ENCODE measurements at places on chromosomes 7 and 10.

DNA sequence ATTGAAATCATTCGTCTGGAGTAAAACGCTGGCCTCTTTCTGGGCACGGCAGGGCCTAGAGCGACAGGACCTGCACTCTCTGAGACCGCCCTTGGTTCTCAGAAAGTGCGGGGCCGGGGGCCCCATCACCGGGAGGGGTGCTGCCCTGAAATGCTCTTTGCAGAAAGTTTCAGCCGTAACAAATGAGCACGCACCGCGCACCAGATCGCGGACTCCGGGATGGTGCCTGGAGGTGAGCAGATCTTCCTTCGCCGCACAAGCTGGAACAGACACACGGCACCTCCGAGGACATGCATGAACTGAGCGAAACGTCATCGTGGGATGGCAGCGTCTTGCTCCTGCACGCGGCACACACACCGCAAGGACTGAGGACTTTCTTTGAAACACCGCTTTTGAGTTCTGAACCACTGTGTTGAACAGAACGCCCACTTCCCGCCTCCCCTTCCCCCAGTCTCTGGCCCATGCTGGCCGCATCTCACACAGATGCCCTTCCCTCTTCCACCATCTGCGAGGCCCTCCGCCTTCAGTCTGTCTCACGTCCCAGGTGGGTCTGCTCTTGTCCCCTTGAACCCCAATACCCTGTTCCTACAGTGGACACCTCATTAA, 538.7 kb upstream of the MGMT start:
- DNase-seq, result no peak

- no peak for DNase-seq
Measured at GRCh38 chr7:141646826-141647480, 55.0 kb downstream of the DENND11 start.

GRCh38 chr7:116501425-116502167, 2.1 kb downstream of the CAV2 start:
- DNase-seq, result no peak

GRCh38 chr10:46518028-46518725, 38.3 kb downstream of the GPRIN2 start:
- DNase-seq, result no peak

DNA sequence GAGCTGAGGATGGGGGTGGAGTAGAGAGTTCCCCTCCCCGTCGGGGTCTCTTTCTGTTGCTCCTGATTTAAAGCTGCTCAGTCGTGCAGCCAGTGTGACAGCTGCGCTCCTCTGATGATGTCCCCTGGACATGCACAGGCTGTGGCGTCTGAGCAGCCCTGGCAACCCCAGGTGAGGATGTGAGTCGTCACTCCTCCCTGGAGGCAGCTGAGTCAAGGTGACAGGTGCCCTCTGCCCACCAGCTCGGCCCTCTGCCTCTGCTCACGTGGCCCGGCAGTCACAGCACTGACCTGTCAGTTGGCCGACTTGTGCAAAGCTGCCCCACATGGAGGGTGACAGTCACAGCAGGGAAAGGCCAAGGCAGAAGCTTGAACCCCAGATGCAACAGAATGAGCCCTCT, 33.9 kb downstream of the ANXA8 start:
- DNase-seq, result no peak

GRCh38 chr10:119786117-119786769, 60.4 kb downstream of the INPP5F start:
- no peak for DNase-seq

DNA sequence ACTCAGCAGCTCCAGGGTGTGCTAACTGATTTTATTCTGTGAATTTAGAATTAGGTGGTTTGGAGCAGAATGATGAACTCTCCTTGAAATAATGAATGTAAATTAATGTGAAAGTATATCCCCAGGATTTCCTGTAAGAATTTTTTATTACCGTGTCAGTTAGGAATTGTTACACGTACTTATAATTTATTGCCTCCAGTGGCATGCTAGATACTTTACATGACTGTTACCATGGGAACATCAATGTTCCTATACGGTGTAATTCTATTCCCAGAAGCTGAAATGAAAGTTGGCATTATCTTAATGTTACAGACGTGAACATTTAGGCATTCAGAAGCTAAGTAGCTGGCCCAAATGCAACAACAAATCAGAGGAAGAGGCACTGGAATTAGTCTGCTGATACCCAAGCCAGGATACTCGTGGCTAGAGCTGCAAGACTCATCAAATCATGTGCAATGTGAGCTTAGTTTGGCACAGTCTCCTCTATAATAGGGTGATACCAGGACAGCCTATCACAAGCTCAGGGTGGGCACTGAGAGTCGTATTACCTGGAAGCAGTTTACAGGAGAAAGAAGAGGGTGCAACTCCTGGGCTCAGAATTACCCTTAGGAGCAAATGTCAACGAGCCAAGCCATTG, 30.0 kb upstream of the PRKAR2B start:
- no peak for DNase-seq

- DNase-seq, result no peak
Measured at GRCh38 chr7:141466151-141466904, 84.9 kb upstream of the AGK start.

DNA sequence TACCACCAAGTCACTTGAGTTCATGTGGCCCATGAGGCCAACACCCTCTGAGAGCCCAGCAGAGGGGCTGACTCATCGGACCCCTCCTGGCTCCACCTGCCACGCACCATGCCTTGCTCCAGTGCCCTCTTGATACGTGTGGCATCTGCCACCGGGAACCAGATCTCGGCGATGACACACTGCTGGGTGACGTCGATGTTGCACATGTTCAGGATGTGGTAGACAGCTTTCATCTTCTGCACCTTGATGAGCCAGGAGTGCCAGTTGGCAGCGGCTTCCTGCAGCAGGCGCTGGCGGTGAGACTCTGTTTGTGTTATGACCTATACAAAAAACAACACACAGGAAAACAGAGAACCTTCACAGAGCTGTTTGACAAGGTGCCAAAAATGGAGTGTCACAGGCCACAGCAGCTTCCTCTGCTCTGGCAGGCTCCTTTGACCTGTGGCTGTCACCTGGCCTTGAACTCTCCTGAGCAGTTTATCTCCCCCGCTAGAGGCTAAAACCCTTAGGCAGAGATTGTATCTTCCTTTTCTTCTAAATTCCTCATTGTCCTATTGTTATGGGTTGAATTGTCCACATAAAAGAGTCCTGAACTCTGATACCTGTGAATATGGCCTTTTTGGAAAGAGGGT, 45.2 kb upstream of the TMEM213 start:
- DNase-seq, result no peak

GRCh38 chr7:148286150-148286549, 304.4 kb upstream of the C7orf33 start:
- no peak for DNase-seq

- DNase-seq, result no peak
Measured at GRCh38 chr7:72127136-72127535, 285.0 kb downstream of the CALN1 start.

DNA sequence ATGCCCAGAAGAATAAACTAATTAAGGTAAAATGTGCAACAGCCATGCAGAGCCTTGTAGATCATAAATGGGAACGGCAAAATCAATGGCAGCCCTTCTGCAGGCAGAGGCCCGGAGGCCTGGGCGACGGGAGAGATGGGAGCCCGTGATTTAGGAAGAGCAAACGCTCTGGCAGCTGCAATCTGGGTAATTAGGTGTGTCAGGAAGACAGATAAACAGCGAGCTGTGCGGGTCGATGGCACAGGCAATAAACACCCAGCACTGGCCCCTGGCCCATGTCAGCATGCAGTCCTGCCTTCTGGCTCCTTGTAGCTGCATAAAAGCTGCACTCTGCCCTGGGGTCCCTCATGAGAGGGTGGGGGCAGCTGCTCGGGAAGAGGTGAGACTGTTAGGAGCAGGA, 78.0 kb downstream of the GOLGA7B start:
- DNase-seq, result no peak

DNA sequence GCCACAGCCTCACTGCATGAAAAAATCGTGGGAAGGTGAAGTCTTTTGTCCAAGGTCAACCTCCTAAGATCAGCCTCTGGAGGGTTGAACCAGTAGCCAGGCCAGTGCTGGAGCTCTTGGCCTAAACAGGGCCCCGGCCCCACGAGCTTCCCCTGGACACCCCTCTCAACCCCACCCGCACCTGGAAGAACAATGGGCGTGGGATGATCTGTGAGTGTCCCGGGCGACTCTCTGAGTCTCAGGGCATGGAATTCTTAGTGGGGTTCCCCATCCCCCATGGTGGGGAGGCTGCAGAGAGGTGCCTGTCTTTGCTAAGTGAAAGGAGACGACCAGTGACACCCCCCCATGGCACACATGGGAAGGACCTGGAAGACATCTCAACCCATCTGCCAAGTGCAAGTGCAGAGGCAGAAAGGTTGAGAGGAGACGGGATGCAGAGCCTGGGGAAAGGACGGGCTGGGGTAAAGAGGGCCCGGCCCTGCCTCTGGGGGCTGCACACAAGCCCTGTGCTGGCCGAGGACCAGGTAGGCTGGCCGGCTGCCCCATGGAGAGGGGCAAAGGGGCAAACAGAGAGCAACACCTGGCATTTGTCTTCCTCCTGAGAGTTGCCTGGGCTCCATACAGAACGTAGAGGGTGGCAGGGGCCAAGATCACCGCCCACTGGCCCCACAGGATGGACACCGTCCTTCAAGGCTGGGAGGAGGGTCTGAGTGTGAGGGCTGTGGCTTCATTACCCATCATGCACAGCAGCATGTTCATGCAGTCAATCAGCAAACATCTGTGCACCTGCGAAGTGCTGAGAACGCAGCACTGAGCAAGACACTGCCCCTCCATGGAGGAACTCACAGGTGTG, 163.0 kb upstream of the PPP2R2D start:
- DNase-seq, result no peak

DNA sequence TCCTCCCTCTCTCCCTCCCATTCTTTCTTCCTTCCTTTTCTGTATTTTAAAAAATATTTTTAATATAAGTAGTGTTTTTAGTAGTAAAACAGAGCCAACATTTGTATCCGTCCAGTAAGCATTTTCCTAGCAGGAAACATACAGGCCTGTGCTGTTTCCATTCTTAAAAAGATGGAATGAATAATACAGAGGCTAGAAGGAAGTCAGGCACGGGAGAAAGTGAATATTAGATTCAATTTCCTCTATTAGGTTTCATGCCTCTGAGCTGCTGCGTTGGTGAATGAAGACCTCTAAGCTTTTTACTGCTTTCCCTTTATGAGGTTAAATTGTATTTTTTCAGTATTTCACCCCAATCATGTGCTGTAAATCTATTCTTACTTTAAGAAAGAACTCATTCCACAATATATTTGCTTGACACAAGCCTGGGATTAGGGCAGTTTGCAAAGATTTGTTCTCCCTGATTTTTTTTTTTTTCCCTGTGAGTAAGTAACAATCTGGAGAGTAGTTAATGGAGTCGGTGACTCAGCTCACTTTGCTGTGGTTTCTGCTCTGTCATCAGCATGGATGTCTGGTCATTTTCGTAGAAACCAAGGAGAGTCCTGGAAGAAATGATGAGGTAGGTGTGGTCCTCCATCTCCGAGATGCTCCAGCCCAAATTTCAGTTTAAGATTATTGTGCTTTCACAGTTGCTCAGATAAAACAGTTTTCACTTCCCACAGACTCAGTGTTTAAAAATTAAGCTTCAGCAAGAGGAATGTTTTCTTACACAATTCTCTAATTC, 76.1 kb upstream of the PITRM1 start:
- DNase-seq, result peak; percentile 78

GRCh38 chr7:127838816-127839415, 186.9 kb downstream of the SND1 start:
- no peak for DNase-seq

DNA sequence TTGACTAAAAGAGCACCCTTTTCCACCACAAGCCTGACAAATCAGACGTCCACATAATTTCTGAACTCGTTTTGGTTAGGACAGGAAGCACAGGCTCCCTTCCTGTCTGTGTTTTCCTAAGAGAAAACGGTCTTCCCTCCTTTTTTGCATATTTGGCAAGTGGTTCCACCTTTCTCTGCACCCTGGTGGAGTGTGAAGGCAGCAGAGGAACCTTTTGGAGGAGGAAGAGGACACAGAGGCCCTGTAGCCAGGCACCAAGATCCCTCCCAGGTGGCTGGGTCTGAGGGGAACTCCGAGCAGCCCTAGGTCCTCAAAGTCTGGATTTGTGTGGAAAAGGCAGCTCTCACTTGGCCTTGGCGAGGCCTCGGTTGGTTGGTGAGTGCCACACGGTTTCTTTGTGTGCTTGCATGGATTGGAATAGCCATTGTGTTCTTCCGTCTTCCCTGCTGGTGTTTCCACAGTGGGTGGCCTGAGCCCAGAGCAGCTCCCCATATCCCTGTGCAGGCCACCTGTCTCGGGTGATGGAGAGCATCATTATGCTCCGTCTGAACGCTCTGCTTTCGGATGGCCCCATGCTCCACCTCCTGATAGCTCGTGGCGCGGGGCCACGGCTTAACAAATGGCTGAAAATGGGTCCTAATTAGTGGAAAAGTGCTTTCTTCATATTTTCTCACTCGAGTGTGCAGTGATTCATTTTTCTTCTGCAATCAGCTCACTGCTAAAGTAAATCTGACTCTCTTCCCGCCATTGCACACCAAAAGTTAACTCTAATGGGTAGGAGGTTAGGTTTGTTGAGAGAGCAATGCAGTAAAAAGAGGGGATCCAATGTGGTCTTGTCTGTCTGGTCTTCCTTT, 4.2 kb downstream of the IKZF1 start:
- no peak for DNase-seq

DNA sequence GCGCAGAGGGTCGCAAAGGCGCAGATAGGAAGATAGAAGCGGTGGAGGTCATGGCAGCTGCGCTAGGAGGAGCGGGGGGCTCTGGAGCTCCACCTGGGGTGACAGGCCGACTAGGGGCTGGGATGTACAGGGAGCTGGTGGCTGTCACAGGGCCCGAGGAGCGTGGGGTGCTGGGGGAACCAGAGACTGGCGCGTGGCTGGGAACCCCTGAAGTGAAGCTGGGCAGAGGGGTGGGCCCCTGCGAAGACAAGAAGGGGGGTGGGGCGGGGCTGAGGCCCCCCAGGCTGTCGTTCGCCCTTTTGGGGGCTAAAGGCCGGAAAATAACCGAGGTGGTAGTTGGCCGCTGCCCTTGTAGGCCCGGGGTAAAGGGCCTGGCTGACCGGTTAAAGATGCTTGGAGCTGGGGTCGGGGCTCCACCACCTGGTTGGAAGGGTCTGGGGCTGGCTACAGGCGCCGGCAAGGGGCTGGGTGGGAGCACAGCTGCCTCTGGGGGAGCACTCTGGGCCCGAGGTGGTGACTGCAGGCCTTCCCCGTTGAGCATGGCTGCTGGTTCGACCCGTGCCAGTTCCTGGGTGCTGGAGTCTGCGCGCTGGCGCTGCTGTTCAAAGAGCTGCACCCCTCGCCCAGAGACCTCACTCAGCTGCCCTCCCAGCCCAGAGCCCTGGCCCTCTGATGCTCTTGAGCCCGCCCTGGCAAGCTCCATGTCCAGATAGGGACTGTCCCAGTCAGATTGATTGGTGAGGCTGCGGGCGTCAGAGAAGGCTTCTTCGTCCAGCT, 6.8 kb upstream of the MYOZ1 start:
- no peak for DNase-seq

- DNase-seq, result no peak
Measured at GRCh38 chr10:23051855-23052331, 43.5 kb upstream of the MSRB2 start.
